ENCODE measurements at places on chromosomes 2 and 18. TPM values are rescaled to one million over a fixed set of nuclear protein-coding genes. Genes with fewer than 3 reads are reported as not detected.

Gene CHAC2
- total RNA-seq: 2.3 TPM

DNA sequence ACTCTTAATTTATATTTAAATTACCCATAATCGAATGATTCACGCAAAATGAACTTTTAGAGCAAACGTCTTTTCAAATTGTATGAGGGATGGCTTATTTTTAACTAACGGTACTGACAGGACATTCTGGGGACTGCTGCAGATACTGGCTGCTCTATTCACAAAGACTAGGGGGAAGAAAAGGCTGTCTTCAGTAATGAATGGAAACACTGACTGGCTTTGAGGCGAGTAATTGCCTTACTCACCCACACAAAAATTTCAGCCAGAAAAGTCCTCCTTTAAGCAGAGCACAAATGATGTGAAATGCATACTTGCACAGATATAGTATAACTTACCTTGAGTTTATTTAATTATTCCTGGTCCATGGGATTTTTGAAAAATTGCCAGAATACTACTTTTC is 852.6 kb downstream of the DPP10 start:
- no peak overlapping the region for H3K27ac ChIP-seq
- H3K27me3 ChIP-seq: no peaks in the 10 kb centered on the region
- H3K4me1 ChIP-seq: no peaks in the 10 kb centered on the region
- no peak for DNase-seq
- no peak overlapping the region for H3K4me3 ChIP-seq
- H3K36me3 ChIP-seq: peaks cover 2% of the 10 kb centered on the region

GRCh38 chr2:54194761-54195750 is 61.0 kb downstream of the TSPYL6 start:
- no peak overlapping the region for H3K27ac ChIP-seq
- H3K4me1 ChIP-seq: no peaks in the 10 kb centered on the region
- no peak for DNase-seq
- no peak overlapping the region for H3K4me3 ChIP-seq
- H3K27me3 ChIP-seq: no peaks in the 10 kb centered on the region

- no peaks in the 10 kb centered on the region for H3K27me3 ChIP-seq
- peak overlapping the region; percentile 78 for H3K27ac ChIP-seq
- DNase-seq: no peak
- H3K4me1 ChIP-seq: peaks cover 32% of the 10 kb centered on the region
- H3K4me3 ChIP-seq: peak overlapping the region; percentile 28
- H3K36me3 ChIP-seq: no peaks in the 10 kb centered on the region
These were observed 5.1 kb downstream of the TXNL4A start for GRCh38 chr18:79983253-79983652.

- no peaks in the 10 kb centered on the region for H3K27me3 ChIP-seq
- H3K36me3 ChIP-seq: peaks cover 30% of the 10 kb centered on the region
- no peak overlapping the region for H3K4me3 ChIP-seq
These were observed 11.8 kb upstream of the KCMF1 start for GRCh38 chr2:84959095-84959565.

DNA sequence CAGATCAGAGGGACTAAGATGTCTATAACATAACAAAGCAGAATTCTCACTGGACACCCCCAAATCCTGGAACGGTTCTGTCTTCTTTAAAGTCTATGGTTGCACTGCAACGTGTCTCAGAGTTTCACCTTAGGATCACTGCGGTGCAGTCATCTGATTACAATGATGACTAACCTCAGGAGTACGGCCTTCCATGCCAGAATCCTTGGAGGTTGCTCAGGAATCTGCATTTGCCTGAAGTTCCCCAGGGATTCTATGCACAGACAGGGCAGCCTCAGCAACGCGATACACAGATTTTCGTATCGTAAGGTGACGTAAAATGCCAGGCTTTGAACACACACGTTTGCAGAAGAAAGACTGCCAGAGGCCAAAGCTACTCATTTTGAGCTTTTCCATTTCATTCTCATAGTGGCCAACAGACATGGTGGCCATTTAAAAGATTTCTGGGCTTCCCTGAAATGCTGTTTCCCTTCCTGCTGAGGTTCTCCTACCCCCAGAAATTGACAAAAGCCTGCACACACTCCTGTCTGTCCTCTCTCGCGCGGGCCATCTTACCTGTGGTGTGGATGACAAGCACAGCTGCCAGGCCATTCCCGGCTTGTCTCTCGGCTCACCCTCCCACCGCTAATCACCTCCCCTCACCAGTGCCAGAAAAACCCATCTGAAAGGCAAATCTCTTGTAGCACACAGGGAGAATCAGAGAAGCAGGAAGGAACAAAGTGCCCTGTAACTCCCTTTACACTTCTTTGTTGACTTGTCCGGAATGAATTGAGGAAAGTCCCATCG is 148.8 kb downstream of the ACKR3 start:
- no peaks in the 10 kb centered on the region for H3K36me3 ChIP-seq
- no peak overlapping the region for H3K27ac ChIP-seq
- H3K4me1 ChIP-seq: no peaks in the 10 kb centered on the region
- peaks cover 54% of the 10 kb centered on the region for H3K27me3 ChIP-seq
- no peak overlapping the region for H3K4me3 ChIP-seq

- H3K27ac ChIP-seq: no peak overlapping the region
- DNase-seq: no peak
- no peak overlapping the region for H3K4me3 ChIP-seq
These were observed 129.0 kb upstream of the PARD3B start for GRCh38 chr2:204416236-204416635.

Measured in naive thymus-derived CD8-positive, alpha-beta T cell (primary cell).